Nephron progenitor cell (in vitro differentiated cells): ENCODE measurements at places on chromosomes 12 and 14.
A peak's percentile ranks its signal among the peaks of the same experiment; 100 is the strongest.

- DNase-seq = no peak
Measured at GRCh38 chr14:75537071-75537470, 14.8 kb downstream of the BATF start.

- peak; percentile 64 for DNase-seq
Measured at GRCh38 chr14:52069307-52070050, 620 bp upstream of the NID2 start.

- no peak for DNase-seq
Measured at GRCh38 chr14:61517911-61518384, 177.4 kb upstream of the HIF1A start.

DNA sequence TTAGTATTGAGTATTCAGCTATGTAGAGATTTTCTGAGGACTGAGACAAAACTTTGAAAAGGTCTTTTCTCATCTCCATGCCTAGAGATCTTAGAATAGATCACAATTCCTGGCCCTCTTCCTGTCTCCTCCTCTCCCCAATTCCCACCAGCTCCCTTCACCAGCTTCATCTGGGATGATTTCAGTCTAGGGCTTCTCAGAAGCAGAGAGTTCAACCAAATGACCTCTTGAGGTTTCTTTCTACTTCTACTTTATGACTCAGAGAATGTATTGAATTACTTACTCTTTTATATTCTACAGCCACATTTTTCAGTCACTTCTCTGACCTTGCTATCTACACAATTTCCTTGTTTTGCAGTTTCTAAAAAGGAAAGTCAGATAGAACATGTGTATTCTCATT lies 19.4 kb upstream of the SNX6 start:
- DNase-seq = no peak
